ENCODE measurements at places on chromosomes 7 and 10.

GRCh38 chr10:128377988-128378387 lies 251.8 kb upstream of the MKI67 start:
- no peak for DNase-seq

DNA sequence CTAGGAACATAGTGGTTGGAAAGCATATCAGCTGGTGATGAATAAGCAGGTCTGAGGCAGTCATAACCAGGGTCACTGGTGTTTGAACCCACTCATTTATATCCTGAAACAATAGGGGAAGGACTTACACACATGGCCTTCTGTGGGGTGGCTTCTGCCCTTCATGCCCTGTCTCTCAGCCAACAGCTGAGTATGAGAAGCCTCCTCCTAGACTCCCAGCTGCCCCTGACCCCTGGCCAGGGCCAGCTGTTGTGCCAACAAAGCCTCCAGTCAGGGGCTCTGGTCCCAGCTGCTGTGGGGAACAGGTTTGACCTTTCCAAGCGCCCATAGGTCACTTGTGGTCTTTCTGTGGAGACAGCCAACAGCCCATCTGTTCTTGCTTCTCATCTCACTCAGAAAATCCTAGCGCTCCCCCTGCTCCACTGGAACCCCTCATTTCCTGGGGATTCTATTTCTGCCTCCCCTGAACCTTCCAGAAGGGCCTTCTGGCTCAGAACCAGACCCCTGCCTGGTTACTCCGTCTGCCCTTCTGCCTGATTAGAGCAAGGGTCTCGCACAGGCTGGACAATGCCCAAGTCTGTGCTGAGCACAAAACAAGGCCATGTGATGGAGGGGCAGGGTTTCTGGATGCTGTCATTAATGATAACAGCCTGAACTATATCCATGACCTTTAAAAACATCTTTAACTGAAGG lies 9.7 kb upstream of the PURB start:
- DNase-seq, result no peak

DNA sequence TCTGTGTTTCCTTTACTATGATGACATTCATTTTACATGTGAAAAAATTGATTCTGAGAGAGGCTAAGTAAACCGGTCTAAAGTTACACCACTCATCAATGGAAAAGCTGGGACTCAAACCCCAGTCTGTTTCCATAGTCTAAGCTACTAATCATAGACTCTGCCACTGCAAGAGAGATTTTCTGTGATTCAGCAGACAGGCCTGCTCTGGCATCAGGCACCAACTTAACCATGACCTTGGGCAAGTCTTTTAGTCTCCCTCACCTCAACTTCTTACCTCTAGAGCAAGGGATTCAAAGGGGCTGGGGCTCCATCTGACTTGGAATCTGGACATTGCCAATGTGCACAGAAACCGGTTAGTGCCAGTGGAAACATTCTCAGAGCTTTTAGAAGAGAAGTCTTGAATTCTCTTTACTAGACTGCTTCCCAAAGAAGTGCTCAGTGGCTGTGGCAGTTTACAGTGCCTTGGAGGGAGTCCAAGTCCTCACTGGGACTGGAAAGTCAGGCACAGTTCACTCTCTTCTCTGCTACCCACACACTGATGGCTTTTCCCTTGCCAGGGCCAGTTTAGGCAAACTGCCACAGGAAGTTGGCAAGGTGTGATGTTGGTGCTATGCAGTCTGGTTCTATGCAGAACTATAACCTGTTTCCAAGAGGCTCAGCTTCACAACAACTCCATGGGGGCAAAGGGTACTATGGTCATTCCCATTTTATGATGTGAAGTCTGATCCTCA lies 4.5 kb upstream of the BLNK start:
- DNase-seq, result no peak

GRCh38 chr10:89080660-89081059 lies 90.1 kb downstream of the FAS start:
- DNase-seq, result no peak

- no peak for DNase-seq
Observed at GRCh38 chr10:71584902-71585563, 134.5 kb downstream of the C10orf105 start.

DNA sequence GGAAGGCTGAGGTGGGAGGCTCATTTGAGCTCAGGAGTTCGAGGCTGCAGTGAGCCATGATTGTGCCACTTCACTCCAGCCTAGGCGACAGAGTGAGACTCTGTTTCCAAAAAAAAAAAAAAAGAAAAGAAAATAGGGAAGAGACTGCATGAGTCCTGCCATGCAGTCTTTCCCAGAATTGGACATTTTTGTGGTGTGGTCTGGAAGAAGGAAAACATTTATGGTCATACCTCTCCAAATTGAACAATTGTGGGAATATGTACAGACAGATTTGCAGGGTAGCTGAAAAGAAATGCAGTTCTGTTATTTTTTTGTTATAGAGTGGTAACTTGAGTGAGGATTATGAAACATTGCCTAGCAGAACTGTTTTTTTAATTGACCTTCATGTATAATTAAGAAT lies 198.1 kb downstream of the AUTS2 start:
- no peak for DNase-seq

Data from CD4-positive, alpha-beta T cell treated with Interleukin-1 beta for 1 hour (primary cell).